HCT116 (cell line): ENCODE measurements at places on chromosomes 7 and 10. TPM values are rescaled to one million over a fixed set of nuclear protein-coding genes. Genes with fewer than 3 reads are reported as not detected.

PON3 gene
- total RNA-seq: 2.6 TPM

DNA sequence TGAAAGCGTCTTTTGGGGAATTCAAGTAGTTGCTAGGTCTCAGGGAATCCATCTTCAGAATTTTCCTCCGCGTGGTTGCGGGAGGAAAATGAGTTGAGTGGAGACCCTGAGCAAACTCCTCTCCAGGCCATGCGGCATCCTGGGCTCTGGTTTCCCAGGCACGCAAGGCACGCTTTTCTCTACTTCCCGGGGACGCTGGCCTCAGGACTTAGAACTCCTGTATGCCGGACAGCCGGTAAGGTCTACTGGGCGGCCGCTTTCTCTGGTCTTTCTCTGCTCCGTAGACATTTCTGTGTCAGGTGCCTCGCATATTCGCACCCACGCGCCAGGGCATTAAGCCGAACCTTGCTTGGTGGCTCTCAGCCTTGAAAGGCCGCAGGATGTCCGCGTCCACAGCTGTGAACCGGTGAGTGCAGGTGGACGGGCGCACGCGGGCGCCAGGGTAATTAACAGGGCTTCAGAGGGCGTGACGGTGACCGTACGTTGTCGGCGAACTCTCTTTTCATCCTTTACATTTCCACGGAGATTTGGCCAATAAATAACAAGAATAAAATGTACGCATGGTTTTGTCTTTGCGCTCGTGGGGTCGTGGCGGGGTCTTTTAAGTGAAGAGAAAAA, 992 bp upstream of the RBM20 start:
- no peak for DNase-seq

ADRA2A gene
- total RNA-seq: 0.15 TPM

GRCh38 chr10:119283818-119284217, 76.4 kb downstream of the GRK5 start:
- no peak for DNase-seq

GRCh38 chr7:27826357-27826756, 86.4 kb downstream of the TAX1BP1 start:
- no peak for DNase-seq

DNA sequence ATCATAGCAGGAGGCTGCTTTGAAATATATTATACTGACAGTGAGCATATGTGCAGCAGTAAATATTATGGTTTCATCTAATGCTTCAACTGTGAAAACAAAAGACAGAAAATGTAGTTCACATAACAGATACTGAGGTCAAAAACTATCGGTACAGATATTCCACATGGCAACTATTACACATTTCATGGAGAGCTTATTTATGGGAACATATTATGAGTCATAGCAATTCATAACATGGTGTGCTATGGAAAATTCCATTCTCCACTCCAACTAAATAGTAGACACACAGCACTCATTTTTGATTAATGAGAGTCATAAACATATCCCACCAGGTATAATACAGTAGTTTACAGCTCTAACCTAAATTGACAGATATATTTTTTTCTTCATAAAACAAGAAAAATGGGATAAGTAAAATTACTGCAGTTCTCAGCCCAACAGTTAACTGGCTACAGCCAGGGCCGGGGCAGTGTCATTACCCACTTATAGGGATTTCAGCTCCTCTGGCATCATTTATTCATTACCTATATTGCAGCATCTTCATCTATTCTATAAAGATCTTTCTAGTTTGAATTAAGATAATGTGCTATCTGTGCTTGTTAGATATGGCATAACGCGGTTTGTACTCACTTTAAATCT, 475.6 kb upstream of the KLF6 start:
- DNase-seq: no peak

DNA sequence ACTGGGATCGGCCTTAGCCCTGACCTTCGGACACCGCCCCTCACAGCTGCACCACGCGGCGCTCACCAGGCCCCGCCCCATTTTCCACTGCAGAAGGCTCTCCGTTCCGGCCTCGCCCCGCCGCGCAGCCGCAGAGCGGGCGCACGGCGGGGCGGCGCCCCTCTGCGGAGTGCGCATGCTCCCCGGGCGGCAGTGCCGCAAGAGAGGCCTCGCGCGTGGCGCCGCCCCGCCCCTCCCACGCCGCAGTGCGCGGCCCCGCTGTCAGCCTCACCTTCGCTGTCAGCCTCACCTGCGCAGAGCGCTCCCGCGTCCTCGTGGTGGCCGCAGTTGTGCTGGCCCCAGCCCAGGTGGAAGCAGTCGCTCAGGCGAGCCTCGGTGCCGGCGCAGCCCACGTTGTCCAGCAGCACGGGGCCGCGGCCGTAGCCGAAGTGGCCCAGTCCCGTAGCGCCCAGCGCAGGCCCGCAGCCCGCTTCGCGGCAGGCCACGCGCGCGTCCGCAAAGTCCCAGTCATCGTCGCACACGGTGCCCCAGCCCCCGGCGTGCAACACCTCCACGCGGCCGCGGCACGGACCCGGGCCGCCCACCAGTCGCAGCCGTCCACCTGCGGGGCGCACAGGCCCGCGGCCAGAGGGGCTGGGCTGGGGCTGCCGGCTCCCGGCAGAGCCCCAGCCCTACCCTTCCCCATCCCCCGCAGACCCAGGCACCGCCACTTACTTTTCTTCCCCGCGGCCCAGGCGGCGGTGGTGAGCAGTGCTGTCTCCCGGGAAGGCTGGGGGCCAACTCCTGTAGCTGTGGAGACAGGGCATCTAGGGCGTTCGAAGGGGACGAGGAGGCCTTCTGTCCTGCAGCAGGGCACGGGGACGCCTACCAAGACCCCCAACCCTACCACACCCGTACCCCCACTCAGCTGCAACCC, 16.1 kb downstream of the SSC4D start:
- peak; percentile 71 for DNase-seq

- DNase-seq: no peak
These were observed 65.0 kb downstream of the POU6F2 start for GRCh38 chr7:39042670-39043069.

DNA sequence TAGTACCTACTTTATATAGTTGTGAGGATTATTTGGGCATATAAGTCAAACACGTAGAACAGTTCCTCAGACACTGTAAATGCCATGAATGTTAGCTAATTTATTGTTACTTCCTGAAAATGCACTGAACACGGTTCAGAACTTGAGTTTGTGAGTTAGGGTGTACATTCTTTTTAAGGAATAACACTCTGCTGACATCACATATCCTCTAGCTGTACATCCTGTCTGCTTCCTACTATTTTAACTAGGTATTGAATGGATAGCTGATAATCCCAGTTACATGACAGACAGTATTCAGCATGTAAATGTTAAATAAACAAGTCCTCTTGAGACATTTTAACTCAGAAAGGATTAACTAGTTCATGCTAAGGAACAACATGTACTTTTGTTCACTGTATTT, 16.0 kb downstream of the SAMD8 start:
- no peak for DNase-seq

DNA sequence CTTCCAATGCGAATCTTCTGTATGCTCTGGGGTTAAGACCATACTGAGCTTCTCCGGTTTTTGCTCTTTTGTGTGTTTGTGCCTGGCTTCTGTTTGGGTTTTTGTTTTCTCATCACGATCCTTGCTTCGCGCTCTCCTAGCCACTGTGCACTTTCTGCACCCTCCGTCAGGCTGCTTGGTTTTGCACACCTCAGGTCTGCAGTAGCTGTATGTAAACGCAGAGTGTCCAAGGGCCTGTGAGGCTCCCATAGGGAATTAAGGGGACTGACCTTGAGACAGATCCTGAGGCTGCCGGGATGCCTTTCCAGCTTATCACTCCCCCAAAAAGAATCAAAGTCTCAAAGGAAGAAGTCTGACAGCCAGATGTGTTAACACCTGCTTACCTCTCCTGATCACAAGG, 95.2 kb downstream of the PROSER2 start:
- DNase-seq: no peak

LFNG gene
- 14.3 TPM for total RNA-seq

STMP1 gene
- 32.8 TPM for total RNA-seq

GRCh38 chr7:100482728-100483089, 1.0 kb upstream of the NYAP1 start:
- no peak for DNase-seq

TSPAN15 gene
- total RNA-seq: 16.0 TPM

PLEKHS1 gene
- total RNA-seq: not detected

DNA sequence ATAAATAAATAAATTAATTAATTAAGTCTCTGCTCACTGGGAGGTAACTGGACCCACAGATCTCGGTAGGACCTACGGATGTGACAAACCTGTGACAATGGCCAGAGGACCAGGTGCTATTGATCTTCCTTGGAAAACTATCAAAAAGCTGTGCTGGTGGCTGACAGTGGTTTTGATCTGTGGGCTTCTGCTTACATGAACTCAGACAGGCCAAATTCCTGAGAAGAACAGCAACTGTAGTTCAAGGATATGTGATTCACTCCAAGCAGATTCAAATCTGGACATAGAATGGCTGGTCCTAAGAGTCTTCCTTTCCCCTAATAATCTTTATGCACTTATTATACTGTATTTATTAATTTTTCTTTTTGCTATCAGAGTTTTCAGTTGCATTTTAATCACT, 80.0 kb downstream of the ATXN7L1 start:
- no peak for DNase-seq

RBP3 gene
- total RNA-seq: not detected

GRID2IP gene
- total RNA-seq: 3.2 TPM

DNA sequence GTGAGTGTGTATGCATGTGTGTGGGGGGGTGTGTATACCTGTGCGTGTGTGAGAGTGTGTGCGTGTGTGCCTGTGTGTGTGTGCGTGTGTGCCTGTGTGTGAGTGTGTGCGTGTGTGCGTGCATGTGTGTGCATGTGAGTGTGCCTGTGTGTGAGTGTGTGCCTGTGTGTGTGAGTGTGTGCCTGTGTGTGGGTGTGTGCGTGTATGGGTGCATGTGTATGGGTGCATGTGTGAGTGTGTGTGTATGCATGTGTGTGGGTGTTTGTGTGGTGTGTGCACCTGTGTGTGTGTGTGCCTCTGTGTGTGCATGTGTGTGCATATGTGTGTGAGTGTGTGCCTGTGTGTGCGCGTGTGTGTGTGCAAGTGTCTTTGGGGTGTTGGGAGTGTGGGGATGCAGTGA, 6.4 kb downstream of the ANTXRL start:
- no peak for DNase-seq

DNA sequence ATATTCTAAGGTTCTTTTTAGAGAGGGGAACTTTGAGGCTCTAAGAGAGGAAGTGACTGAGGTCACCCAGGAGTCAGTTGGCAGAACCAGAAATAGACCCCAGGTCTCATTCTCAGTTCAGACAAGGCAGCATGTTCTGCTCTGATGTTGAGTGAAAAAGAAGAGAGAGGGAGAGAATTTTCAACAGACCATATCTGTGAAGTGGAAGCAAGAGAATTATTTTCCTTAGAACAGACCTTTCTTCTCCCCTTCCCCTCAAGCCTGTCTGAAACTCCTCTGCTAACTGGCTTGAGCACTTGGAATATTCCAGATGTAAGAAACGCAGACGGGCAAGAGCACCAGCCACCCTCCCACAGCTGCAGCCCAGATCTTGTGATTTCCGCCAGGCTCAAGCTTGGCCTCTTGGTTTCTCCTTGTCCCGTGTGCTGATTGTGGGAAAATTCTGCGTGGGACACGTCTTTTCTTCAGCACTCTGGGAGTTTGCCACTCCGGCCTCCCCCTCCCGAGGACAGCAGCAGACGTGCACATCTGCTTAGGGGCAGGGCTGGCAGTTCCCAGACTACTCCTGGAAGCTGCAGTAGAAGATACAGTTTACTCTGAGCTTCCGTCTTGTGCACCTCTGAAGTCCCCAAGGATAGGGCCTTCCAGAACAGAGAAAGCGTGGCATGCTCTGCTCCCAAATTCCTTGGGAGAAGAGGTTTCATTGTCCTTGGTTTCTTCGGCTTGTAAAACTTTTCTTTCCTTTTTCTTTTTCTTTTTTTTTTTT, 22.7 kb upstream of the IKZF1 start:
- DNase-seq: no peak

DNA sequence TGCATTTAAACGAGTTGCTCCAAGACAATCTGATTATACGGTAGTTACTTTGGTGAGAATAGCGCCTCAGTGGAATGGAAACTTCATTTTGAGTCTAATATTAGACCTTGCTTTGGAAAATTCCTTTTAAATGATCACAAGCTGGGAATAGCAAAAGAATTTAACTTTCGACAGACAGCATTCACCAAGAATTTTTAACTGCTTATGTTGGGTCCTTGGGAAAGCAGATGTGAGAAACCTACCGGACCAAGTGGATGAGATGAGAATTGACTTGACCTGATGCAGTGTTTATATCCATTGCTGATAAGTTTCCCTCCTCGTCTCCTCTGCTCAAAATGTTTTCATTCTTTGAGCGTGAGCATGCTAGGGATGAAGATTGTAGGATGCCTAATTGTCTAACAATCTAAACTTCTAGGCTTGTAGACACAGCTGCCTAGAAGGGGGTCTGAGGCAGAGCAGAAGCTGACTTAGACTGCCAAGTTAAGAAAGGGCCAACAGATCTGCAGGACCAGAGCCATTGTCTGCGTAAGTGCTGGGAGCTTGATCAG, 126.9 kb downstream of the CNNM2 start:
- DNase-seq: no peak

GRCh38 chr7:2666588-2667250, 21.3 kb upstream of the AMZ1 start:
- DNase-seq: no peak

- no peak for DNase-seq
These were observed 336.3 kb upstream of the MAGI2 start for GRCh38 chr7:79789584-79790345.

SPDYE18 gene
- total RNA-seq: 0.37 TPM

DNA sequence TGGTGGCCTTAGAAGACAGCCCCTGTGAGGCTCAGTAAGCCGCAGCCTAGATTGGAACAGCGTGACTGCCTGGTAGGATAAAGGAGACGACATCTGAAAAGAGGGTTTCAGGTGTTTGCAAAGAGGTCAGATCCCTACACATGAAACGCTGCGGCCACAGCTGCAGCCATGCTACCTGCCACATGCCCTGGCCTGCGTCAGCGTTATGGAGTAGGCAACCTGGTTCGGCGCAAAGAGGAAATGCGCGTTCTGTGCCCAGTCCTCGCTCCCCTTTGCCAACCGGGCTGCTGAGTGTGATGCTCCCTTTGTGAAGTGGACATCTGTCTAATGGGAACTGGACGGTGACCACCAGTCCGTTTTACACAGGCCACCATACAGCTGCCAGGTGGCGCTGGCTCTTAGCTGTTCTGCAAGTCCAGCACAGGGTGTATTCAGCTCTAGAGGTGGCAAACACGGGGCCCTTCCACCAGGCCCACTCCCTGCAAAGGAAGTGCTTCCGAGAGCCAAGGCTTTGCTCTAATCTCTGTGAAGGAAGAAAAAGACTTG, 160.3 kb downstream of the CELF2 start:
- DNase-seq: no peak

GRCh38 chr10:7538970-7539654, 127.7 kb downstream of the ITIH5 start:
- DNase-seq: no peak

DNA sequence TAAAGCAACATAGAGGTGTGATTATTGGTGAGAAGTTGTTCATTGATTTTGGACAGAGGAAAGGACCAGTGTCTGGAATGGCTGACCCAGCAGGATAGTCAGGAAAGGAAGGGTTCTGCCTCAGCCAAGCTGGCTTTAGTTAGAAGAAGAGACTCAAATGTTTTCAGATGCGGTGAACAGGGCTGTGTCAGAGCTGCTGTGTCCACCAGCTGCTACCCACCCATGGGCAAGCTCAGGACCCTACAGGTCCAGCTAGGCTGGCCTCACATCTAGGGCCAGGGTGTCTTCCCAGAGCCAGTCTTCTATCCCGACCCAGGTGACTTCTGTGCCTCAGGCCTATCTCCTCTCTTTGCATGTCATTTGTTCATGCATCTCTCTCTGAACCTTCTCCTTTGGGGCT, 37.3 kb upstream of the CXCL12 start:
- no peak for DNase-seq

GRCh38 chr10:59985639-59986038, 79.3 kb upstream of the CCDC6 start:
- no peak for DNase-seq

GRCh38 chr10:108203905-108204527, 1039.5 kb upstream of the SORCS1 start:
- no peak for DNase-seq

TLX1 gene
- not detected for total RNA-seq
